ENCODE measurements at places on chromosomes 2 and 18.

DNA sequence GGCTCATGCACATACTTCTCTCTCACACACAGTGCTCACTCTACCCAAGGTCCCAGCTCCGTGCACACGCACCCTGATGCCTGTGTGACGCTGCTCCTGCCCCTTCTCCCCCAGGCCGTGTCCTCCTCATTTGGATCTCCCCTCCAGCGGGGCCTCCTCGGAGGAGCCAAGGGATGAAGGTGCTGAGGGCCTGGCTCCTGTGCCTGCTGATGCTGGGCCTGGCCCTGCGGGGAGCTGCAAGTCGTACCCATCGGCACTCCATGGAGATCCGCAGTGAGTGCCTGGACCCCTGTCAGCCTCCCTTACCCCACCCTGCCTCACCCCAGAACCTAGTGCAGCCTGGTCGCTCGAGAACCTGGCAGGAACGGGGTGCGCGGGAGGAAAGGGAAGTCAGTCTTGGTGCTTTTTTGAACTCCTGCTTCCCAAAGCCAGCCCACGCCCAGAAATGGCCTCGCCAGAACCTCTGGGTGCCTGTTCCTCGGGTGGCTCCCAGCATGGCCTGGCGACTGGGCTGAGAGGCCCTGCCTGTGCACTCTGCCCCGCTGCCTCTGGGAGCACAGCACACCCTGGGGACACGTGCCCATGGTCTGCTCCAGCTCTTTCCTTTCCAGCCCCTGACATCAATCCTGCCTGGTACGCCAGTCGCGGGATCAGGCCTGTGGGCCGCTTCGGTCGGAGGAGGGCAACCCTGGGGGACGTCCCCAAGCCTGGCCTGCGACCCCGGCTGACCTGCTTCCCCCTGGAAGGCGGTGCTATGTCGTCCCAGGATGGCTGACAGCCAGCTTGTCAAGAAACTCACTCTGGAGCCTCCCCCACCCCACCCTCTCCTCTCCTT, at the start of gene PRLH:
TSS of gene PRLH (plus strand) at position 174 of the 835 bp plus-strand sequence. CDS start at position 174, 0 bp downstream.
- no peak for DNase-seq

DNA sequence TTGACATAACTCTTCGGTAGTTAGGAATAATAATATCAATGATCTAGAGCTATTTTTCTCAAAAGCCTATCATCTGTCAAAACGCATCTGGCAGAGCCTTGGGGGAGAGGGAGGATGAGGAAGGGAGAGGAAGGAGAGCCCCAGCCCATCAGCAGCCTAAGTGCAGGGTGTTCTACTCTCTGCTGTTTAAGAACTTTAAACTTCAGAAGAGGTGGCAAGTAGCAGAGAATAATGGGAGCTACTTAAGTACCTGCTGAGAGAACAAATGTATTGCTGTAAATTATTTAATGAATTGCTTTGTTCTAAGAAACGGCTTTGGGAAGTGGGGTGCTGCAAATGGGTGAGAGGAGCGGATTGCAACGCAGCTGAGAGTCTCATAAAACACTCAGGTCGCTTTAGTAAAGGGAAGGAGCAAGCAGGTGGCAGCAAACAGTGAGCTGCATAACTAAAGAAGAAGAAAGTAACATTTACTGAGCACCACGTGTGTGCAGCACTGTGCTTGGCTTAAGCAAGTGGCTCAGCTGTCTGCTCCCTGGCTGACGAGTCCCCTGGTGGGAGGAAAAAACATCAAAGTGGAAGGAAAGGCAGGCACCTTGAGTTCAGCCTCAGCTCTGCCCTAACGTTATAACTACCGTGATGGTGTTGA, 26.3 kb upstream of the SH3RF3 start:
- no peak for DNase-seq

- no peak for DNase-seq
These were observed 1091.9 kb upstream of the FANCL start for GRCh38 chr2:59333007-59333406.

DNA sequence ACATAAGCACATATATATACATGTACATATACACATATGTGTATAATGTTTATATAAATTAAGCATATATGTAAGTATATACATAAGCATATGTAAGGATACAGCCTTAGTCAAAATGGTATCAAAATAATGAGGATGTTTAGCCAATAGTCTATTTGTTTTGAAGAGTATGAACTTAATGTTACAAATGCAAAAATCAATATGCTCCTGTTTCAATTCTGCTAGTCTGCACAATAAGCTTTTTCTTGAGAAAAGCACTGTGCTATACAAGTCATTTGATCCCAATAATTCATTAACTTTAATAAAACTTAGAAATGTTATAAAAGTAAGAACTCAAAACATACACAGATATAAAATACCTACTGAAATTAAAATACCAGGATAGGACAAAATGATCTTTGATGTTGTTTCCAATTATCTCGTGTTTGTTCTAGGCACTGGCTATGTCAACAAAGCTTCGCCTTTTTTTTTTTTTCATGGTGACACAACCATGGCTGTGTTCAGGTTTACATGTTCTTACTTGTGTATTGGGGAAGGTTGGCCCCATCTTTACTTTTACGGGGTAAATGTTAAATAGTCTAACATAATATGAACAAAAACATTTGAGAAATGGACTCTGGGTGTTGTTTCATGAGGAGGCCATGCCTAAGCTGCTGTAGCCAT, 271.1 kb upstream of the CDH19 start:
- no peak for DNase-seq

DNA sequence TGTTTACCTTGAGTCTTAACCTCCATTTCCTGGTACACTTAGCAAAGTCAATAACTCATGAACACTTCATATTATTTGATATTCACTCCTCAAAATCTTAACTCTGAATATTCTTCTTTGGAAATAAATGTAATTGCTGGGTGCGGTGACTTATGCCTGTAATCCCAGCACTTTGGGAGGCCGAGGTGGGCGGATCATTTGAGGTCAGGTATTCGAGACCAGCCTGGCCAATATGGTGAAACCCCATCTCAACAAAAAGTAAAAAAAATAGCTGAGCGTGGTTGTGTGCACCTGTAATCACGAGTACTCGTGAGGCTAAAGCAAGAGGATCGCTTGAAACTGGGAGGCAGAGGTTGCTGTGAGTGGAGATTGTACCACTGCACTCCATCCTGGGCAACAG, 201.3 kb upstream of the DSEL start:
- no peak for DNase-seq
